ENCODE measurements at places on chromosomes 16 and 17.
A peak's percentile ranks its signal among the peaks of the same experiment; 100 is the strongest.

GRCh38 chr16:49619811-49620157, 236.1 kb downstream of the ZNF423 start:
- no peak for DNase-seq

DNA sequence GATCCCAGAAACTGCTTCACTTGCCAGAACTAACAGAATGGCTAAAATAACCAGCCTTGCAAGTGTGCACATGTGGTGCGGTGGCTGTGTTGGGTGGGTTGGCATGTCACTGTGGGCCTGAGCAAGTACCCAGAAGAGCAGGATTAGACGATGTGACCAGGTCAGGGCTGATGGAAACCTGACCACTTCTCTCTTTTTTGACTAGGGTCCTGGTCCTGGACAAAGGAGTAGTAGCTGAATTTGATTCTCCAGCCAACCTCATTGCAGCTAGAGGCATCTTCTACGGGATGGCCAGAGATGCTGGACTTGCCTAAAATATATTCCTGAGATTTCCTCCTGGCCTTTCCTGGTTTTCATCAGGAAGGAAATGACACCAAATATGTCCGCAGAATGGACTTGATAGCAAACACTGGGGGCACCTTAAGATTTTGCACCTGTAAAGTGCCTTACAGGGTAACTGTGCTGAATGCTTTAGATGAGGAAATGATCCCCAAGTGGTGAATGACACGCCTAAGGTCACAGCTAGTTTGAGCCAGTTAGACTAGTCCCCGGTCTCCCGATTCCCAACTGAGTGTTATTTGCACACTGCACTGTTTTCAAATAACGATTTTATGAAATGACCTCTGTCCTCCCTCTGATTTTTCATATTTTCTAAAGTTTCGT, 16.7 kb downstream of the ANKRD40 start:
- no peak for DNase-seq

DNA sequence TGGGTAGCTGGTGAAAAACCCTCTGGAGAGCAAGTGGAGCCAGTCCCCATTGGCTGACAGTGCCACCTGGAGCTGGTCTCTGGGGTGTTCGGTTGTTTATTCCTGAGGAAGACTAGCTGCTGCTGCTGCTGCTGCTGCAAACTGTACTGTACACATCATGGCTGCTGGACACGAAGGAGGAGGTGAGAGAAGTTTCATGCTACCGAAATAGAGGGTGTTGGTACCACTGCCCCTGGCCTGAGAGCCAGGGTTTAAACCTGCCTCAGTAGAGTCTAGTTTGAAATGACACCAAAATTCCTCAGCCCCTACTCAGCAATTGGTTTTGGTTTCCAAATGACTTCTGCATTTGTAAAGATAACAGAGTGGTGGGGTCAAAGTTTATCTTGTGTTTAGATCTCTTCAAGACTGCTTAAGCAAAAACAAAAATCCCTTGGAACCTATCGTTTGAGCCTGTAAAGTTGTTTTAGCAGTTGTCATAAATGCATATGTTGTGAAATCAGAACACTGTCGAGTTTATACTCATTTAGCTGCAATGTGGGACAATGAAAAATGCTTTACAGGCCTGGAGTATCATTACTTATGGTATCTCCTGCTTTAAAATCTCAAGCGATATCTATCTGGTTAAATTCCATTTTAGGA, 40.8 kb downstream of the CYB5B start:
- DNase-seq: no peak

DNA sequence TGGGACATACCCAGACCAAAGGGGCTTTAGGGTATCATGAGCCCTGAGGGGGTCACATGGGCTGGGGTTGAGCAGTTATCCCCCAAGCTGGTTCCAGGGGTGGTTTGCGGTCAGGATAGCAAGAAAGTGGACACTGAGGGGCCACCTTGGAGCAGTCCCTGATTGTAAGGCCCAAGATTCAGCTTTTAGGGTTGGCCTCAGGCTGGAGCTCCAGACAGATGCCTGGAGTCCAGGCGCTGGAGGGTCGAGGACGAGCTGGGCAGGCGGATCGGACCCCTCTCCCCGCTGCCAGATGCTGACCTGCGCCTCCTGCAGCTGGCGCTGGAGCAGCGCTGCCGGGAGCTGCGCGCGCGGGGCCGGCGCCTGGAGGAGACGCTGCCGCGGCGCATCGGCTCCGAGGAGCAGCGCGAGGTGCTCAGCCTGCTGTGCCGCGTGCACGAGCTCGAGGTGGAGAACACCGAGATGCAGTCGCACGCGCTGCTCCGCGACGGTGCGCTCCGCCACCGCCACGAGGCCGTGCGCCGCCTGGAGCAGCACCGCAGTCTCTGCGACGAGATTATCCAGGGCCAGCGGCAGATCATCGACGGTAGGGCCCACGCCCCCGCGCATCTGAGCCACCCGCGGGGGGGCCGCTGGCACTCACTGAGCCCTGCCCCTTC, 10.0 kb downstream of the BTBD17 start:
- no peak for DNase-seq

DNA sequence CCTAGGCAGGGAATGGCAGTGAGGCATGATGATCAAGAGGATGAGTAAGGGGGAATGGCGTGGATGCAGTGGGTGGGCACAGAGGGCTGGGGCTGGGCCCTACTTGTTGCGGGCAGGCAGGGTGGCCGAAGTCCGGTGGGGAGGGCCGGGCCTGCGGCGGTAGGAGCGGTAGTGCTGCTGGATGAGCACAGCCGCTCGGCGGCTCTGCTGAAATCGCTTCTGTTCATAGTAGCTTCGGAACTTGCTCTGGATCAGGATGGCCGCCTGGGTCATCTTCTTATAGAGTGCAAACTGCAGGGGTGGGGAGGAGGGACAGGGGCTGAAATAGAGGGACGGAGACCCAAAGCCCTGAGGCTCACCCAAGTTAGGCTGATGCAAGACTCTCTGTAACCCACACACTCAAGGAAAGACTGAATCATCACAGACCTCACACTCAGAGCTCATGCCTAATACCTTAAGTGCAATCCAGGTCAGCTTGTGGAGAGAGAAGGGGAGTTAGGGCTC, 1.5 kb upstream of the SPAG7 start:
- no peak for DNase-seq

- DNase-seq: no peak
These were observed 44.3 kb upstream of the CDH5 start for GRCh38 chr16:66322174-66322573.

DNA sequence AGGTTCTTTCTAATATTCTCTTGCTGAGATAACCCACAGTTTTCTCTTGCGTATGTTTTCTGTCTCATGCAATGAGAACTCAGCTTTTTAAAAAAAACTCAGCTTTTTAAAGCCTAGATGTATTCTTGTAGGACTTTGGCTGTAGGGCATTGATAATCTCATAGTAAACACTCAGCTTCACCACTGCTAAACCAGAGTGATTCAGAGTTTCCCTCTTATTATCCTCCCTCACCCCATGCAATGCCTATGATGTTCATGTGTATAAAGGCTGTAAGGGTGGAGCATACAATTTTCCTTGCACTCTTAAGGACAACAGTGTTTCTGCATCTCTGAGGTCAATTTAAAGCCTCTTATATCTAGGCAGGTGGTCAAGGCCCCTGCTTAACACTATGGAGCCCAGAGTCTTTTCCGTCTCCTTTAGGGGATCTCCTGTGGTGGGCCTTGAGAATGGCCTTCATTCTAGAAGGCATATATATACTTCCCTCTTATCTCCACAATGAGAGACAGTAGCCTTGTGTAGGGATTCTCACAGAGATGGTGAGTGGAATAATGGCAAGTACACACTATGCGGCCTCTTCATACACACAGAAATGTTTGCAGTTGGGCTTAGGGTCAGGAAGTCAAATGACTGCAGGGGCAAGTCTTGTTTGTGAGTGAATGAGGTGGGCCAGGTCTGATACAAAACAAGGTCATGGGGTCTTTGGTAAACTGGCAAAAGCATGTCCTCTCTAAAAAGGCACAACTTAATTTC, 279.6 kb downstream of the HS3ST3A1 start:
- DNase-seq: no peak

DNA sequence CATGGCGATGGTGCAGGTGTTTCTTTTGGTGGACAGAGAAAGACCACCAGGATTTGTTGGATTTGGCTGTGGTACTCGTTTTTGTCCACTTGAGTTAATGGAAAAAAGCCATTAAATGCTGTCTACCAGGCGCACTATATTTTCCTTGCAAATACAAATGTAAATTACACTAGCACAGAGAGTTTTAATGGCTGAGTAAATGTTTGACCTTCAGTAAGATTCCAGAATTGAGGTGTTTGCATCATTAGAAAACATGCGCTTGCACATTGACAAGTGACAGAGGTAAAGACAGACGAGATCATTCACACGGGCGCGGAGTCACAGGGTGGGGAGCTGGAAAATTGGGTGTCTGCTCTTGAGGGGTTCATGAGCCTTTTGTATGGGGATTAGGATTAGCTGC, 53.5 kb upstream of the AKTIP start:
- DNase-seq: no peak

GRCh38 chr16:69904495-69905170, 46.5 kb upstream of the CLEC18A start:
- DNase-seq: no peak

GRCh38 chr17:29608986-29609385, 13.7 kb downstream of the CORO6 start:
- DNase-seq: no peak

GRCh38 chr16:72508191-72508590, 336.2 kb upstream of the PMFBP1 start:
- DNase-seq: no peak

- no peak for DNase-seq
These were observed 25.3 kb downstream of the CMIP start for GRCh38 chr16:81469710-81470535.

GRCh38 chr17:3447625-3448024, 14.0 kb upstream of the OR1E2 start:
- no peak for DNase-seq

DNA sequence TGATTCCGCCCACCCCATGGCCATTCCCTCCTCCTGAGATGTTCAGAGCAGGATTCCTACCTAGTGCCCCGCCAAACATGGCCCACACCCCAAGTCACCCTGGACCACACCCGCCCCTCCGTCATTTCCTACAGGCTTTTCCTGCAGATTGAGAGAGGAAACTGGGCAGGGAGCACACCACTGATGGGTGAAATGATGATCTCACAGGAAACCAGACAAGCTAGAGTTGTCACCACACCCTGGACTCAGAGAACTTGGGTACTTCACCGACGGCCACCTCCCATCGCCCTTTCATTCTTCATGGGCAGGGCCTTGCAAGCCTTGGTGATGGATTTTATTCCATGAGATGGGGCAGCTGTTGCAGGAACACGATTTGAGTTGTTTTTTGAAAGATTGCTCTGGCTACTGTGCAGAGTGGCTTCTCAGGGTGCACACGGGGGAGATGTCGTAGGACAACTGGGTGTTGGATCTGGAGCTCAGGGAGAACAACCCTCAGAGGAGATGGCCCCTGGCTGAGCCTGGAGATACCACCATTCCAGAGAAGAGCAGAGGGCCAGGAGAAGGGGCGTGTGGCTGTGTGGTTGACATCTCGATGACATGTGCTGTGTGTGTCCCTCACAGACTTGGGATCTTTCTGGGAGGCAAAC, 7.4 kb upstream of the B9D1 start:
- DNase-seq: no peak

- no peak for DNase-seq
These were observed 39.0 kb downstream of the GRB2 start for GRCh38 chr17:75366432-75366831.

- no peak for DNase-seq
These were observed 456.9 kb downstream of the TOX3 start for GRCh38 chr16:52090080-52090479.

DNA sequence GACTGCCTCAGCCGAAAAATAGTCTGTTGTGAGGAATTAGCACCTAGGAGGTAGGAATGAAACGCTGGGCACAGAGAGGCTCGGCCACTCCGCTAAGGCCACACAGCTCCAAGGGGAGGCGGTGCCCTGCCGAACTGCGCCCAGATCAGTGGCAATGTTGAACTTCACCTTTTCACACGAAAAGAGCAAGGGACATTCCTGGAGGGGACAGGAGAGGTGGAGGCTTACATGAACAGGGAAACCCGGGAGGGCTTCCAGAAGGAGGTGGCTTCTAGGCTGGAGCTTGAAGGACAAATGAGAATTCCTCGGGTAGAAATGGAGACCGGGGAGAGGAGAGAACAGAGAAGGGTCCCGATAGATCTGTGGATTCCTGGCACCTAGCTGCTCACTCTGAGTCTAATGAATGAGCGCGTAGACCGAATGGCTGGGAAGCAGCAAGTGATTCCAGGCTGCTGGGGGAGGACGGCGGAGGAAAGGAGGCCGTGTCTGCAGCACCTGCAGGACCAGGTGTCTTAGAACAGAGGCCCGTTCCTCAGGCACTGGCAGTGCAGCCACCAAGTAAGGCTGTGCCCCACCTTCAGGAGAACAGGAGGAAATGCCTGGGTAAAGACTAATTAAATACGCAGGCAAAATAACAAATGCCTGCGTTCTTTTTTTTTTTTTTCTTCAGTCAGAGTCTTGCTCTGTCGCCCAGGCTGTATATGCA, 722 bp upstream of the SLC38A10 start:
- peak; percentile 22 for DNase-seq

- peak; percentile 50 for DNase-seq
These were observed 8.5 kb downstream of the PRMT7 start for GRCh38 chr16:68319185-68319908.

DNA sequence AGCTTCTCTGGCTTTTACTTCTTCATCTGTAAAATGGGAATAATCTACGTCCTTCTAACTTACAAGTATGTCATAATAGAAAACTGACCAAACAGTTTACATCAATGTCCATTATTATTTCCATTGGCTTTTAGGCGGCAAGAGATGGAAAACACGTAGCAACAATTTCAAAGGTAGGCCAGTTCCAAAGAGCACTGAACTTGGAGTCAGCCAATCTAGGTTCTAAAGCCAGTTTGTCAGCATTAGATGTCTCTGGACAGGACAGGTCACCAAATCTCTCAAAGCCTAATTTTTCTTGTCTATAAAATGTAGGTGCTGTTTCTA, 17.6 kb downstream of the HLF start:
- DNase-seq: no peak

DNA sequence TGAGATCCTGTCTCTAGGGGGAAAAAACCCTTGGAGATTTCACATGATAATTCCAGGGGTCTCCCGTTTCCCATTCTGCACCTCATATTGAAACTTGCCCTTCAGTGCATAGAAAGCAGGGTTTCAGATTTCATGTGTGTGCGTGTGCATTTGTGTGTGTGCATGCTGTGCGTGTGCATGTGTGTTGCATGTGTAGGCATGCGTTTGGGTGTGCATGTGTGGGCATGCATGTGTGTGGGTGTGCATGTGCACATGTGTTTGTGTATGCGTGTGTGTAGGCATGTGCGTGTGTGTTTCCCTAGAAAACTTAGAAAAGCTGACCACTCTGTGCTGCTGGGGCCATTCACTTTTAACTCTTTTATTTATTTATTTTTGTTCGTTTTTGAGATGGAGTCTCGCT, 40.0 kb downstream of the IL21R start:
- DNase-seq: no peak

GRCh38 chr16:20372701-20373100, 20.2 kb upstream of the UMOD start:
- DNase-seq: no peak

- DNase-seq: no peak
These were observed 115.3 kb downstream of the SNX29 start for GRCh38 chr16:12091569-12092543.

Data from activated T-cell treated with anti-CD3 and anti-CD28 coated beads for 24 hours (primary cell).